ENCODE measurements at places on chromosomes 7 and 10.

DNA sequence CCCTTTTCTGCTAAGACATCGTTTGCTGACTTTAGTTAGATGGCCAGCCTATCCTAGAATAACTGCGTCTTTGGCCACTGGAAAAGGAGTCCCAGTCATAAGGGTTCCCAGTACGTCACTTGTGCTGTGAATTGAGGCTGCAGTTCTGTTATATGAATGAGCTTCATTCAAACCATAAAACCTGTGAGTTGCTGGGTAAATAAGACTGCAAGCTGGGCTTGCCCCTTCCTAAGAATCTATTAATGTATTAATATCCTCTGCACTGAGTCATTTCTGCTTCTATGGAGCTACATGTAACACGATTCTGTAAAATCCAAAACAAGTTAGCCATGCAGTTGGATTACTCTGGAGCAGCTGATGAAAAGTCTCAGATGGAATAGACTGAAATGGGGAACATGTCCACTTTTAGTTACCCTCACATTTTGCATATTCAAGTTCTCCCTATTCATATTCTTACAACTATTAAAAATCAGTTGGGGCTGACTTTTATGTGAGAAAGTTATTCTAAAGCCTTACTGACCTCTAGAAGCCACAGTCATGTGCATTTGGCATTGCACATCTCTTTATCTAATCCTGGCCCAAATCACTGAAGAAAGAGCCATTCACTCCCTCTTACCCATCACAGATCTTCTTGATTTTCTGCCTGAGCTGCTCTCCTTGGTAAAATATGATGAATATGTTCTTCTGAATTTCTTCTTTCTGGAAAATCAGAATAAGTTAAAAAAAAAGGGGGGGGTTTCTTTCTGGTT, 41.8 kb upstream of the TMEM213 start:
- DNase-seq = no peak

- no peak for DNase-seq
Observed at GRCh38 chr10:122363722-122364463, 10.6 kb upstream of the PLEKHA1 start.

GRCh38 chr7:49717547-49717946, 55.9 kb upstream of the VWC2 start:
- no peak for DNase-seq

GRCh38 chr7:55070271-55070743, 51.5 kb downstream of the EGFR start:
- no peak for DNase-seq

GRCh38 chr7:143367972-143368371, 5.5 kb upstream of the FAM131B start:
- no peak for DNase-seq

DNA sequence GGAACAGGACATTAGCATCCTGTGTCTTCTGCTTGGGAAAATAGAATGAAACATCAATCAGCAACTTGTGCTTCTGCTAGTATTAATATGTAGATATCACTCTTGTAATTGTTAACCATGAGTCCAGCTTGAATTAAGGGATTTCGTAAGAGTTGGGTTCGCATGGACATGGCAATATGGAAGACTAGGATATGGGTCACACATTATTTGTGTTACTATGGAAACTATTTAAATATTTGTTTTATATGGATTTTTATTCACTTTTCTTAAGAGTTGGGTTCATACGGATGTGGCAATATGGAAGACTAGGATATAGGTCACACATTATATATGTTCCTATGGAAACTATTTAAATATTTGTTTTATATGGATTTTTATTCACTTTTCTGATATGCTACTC, 24.5 kb downstream of the TNPO3 start:
- no peak for DNase-seq

- no peak for DNase-seq
Observed at GRCh38 chr10:110260746-110261477, 43.8 kb downstream of the SMNDC1 start.

DNA sequence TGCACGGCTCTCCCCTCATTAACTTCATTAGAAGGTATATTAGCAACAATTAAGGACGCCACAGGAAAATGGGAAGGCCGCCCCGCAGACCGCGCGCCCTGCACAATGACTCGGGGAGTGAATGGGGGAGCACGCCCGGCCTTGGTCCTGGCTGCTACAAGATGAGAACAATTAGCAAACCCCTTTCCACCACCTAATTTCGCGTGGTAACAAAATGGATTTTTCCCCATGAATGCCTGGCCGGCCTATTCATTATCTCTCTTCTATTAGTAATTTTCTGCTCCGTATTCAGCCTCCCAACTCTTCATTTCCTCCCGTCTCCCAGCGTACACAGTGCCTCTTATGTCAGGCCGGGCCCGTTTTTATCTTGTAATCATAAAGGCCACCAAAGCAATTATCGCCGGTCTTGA, 346.9 kb downstream of the DNAJB6 start:
- no peak for DNase-seq

- no peak for DNase-seq
Observed at GRCh38 chr10:74748468-74749031, 77.8 kb upstream of the KAT6B start.

- DNase-seq = no peak
Observed at GRCh38 chr7:94258418-94259300, 136.0 kb upstream of the COL1A2 start.

GRCh38 chr7:1087465-1087814, 473 bp upstream of the GPER1 start:
- no peak for DNase-seq

GRCh38 chr7:90229682-90230081, 15.3 kb upstream of the CFAP69 start:
- DNase-seq = no peak

- no peak for DNase-seq
Observed at GRCh38 chr10:43068471-43069210, 8.2 kb upstream of the RET start.

DNA sequence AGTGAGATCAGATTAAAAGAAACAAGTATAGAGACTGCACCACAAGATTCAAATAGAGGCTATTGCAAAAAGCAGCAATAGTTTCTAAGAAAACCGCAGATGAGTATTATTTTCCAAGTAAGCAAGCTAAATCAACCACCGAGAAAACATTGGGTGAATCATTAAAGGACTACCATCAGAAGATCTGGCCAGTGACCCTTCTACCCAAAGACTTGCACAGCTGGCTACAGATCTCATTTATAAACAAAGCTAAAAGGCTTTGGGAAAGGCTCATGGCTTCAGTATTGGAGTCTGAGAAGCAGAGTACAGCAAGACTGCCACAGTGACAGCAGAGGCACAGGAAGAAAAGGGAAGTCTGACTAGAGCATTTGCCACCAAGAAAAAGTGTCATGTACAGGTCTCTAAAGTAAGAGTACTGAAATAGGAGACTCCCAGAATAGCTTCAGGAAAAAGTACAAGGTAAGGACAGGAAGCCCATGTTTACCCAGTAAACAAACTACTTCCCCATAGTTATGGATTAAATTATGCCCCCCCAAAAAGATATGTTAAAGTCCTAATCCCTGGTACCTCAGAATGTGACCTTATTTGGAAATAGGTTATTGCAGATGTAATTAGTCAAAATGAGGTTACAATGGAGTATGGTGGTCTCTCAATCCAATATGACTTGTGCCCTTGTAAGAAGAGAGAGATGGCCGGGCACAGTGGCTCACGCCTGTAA, 19.0 kb downstream of the STEAP1 start:
- no peak for DNase-seq

- no peak for DNase-seq
Observed at GRCh38 chr10:126214021-126214420, 174.3 kb downstream of the ADAM12 start.

- no peak for DNase-seq
Observed at GRCh38 chr10:50545846-50546245, 77.9 kb downstream of the SGMS1 start.

DNA sequence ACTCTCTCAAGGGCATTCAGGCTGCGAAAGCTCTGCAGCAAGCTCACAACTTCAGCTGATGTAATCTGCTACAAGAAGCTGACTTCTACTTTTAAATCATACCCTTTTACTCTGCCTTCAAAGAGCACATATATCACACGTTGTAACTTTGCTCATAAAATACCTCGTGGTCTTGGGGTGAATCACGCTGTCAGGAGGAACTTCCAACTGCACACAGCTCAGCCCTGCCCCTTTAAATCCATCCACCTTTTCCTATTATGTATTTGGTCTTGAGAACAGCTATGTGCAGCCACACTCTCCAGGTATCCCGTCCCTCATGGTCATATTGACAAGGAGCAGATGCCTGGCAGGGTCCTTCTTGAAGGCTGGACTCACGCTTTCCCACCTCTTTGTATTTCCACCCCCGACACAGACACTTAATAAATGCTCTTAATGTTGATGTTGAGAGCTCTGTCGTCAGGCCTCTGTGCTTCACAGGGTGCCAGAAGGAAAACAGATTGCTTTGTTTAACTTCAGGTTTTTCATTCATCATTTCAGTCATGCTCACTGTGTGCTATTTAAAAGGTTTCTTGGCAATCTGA, 47.6 kb downstream of the ICA1 start:
- no peak for DNase-seq

- no peak for DNase-seq
Observed at GRCh38 chr10:21194510-21194993, 297.4 kb upstream of the NEBL start.

- no peak for DNase-seq
Observed at GRCh38 chr7:40579401-40579800, 444.6 kb downstream of the SUGCT start.
